Panc1 (cell line): ENCODE measurements at places on chromosomes 12 and 14. TPM values are rescaled to one million over a fixed set of nuclear protein-coding genes. Genes with fewer than 3 reads are reported as not detected.

RIMKLB gene
- 17.1 TPM for total RNA-seq

KRT5 gene
- total RNA-seq = not detected

ETV6 gene
- 17.2 TPM for total RNA-seq

MFAP5 gene
- total RNA-seq = not detected

SLC2A13 gene
- 12.1 TPM for total RNA-seq

ARHGAP9 gene
- total RNA-seq = 0.92 TPM

SDR9C7 gene
- not detected for total RNA-seq

PLEKHH1 gene
- total RNA-seq = 6.7 TPM

ESPL1 gene
- total RNA-seq = 54.6 TPM

LRP1-AS gene
- total RNA-seq = not detected

PRPH gene
- total RNA-seq = 0.39 TPM

DNA sequence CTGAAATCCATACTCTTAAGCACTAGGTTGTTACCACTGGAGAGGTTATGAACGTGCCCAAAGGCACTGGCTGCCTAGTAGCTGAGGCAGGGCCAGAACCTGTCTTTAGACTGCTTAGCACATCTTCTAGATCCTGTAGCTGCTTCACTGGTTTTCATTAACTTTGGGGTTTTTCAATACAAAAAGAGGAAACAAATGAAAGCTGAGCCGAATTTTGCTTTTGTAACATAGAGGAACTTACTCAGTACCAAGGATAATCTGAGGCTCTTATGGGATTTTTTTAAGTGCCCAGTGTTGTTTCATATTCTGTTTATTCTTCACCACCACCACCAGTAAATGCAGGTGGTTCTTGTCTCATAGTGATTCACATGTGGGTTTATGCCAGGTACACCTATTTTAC, 396.1 kb downstream of the RAD51B start:
- peak overlapping the region; percentile 61; the same call in 1 of the 2 replicates for H3K27ac ChIP-seq
- no peak for DNase-seq

DNA sequence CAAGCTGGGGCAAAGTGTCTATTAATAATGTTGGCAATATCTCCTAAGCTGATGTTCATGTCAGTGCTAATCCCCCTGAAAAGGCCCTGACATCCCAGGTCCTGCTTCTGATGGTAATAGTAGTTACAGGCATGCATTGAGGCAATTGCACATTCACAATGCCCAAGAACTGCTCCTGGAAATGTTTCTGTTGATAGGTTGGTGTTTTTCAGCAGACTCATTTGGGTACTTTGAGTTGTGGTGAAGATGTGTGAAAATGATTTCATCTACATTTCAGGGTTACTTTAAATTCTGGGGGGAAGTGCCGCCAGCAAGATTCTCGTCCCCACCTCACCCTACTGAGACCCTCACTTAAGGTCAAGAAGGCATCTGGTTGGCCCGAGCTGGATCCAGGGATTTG, 92.9 kb downstream of the BBS10 start:
- H3K27me3 ChIP-seq = no peaks in the 10 kb centered on the region
- no peaks in the 10 kb centered on the region for H3K36me3 ChIP-seq
- H3K4me3 ChIP-seq = no peak overlapping the region
- no peaks in the 10 kb centered on the region for H3K4me1 ChIP-seq
- no peak for DNase-seq

DNA sequence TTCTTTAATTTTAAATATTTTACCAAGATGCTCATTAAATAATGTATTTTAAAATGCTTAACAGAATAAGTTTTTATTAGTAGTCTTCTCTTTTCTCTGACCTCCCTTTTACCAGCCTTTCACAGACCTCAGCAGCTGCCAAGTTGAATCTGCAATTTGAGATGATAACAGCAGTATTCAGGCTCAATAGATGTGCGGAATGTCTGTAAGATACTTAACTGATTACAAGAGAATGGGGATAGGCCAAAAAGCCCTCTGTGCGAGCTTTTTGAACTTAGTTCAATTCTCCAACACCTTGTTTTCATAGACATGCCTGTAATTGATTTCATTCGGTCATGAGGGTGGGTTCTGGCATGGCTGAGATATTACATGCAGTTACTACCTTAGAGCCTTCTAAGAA, 277.2 kb downstream of the TMTC2 start:
- H3K27me3 ChIP-seq = no peaks in the 10 kb centered on the region
- H3K36me3 ChIP-seq = no peaks in the 10 kb centered on the region
- no peaks in the 10 kb centered on the region for H3K4me1 ChIP-seq
- H3K27ac ChIP-seq = no peak overlapping the region
- no peak for DNase-seq

- H3K27ac ChIP-seq = no peak overlapping the region
- H3K4me1 ChIP-seq = no peaks in the 10 kb centered on the region
- H3K27me3 ChIP-seq = no peaks in the 10 kb centered on the region
- no peak overlapping the region for H3K4me3 ChIP-seq
- DNase-seq = no peak
- no peaks in the 10 kb centered on the region for H3K36me3 ChIP-seq
These were observed 240.7 kb upstream of the PLEKHG7 start for GRCh38 chr12:92462049-92462448.

- H3K27me3 ChIP-seq = no peaks in the 10 kb centered on the region
- H3K4me1 ChIP-seq = no peaks in the 10 kb centered on the region
- H3K4me3 ChIP-seq = no peak overlapping the region
These were observed 23.7 kb upstream of the CLEC14A start for GRCh38 chr14:38279572-38279971.

- H3K36me3 ChIP-seq = no peaks in the 10 kb centered on the region
- no peaks in the 10 kb centered on the region for H3K4me1 ChIP-seq
- no peak overlapping the region for H3K27ac ChIP-seq
- H3K4me3 ChIP-seq = no peak overlapping the region
- no peaks in the 10 kb centered on the region; the same call in 1 of the 2 replicates for H3K27me3 ChIP-seq
These were observed 184.4 kb upstream of the CCND2 start for GRCh38 chr12:4089121-4089606.

DNA sequence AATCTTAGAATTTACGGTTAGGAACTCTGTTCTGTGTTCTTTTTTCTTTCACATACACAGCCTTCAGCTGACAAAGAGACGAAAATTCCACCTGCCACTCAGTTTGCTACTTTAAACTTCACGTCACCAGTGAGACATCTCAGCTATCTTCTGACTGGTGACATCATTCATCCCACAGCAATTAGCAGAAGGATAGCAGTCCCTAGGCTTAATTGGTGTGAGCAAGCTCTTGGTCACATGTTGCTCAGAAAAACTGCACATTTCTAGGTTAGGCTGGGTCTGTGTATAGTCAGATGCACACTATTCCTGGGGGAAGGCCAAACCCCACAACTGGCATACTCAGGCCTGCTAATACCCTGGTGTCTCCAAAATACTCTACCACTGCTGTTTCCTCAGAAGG, 23.9 kb downstream of the SLC7A7 start:
- no peaks in the 10 kb centered on the region for H3K4me1 ChIP-seq

DNA sequence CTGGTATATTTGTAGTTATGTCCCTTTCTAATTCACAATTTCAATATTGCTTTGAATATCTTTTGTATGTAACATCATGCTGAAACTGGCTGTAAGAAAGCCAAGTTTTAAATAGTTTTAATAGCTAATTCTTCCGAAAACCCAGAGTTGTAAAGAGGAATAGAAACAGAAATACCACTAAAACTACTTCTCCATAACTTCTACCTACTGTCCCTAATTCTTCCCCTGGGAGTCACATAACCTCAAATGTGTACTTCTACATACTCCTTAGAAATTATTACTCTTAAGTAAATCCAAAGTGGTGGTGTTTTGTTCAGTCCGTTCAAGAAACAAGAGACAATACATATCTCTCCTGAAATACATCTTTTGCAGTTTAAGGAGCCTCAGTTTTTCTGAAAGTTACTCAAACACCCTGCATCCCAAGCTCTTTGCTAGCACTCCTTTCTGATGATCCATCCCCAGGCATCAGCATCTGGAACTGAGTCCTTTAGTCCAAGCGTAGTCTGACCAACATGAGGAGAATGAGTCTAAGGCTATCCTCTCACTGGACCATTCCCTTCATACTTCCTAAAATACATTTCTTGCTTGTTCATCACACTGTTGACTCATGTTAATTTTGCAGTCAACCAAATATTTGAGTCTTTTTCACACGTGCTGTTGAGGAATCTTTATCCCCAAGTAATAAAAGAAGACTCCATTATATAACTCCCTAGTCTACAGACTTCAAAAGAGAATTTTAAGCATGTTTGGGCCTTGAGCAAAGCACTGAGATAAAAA, 214.3 kb upstream of the NUDT4 start:
- no peak overlapping the region for H3K27ac ChIP-seq
- peaks cover 8% of the 10 kb centered on the region; the same call in 1 of the 2 replicates for H3K27me3 ChIP-seq
- no peak overlapping the region for H3K4me3 ChIP-seq
- no peaks in the 10 kb centered on the region for H3K36me3 ChIP-seq

GRCh38 chr14:102095231-102095870, 8.5 kb upstream of the HSP90AA1 start:
- no peak for DNase-seq
- no peaks in the 10 kb centered on the region for H3K36me3 ChIP-seq
- no peak overlapping the region for H3K4me3 ChIP-seq
- H3K27ac ChIP-seq = no peak overlapping the region

DNA sequence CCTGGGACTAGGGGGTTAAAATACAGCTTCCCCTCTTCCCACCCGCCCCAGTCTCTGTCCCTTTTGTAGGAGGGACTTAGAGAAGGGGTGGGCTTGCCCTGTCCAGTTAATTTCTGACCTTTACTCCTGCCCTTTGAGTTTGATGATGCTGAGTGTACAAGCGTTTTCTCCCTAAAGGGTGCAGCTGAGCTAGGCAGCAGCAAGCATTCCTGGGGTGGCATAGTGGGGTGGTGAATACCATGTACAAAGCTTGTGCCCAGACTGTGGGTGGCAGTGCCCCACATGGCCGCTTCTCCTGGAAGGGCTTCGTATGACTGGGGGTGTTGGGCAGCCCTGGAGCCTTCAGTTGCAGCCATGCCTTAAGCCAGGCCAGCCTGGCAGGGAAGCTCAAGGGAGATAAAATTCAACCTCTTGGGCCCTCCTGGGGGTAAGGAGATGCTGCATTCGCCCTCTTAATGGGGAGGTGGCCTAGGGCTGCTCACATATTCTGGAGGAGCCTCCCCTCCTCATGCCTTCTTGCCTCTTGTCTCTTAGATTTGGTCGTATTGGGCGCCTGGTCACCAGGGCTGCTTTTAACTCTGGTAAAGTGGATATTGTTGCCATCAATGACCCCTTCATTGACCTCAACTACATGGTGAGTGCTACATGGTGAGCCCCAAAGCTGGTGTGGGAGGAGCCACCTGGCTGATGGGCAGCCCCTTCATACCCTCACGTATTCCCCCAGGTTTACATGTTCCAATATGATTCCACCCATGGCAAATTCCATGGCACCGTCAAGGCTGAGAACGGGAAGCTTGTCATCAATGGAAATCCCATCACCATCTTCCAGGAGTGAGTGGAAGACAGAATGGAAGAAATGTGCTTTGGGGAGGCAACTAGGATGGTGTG, 1.9 kb downstream of the GAPDH start:
- peaks cover 55% of the 10 kb centered on the region for H3K4me1 ChIP-seq
- H3K27ac ChIP-seq = peak overlapping the region; percentile 89
- DNase-seq = no peak

DNA sequence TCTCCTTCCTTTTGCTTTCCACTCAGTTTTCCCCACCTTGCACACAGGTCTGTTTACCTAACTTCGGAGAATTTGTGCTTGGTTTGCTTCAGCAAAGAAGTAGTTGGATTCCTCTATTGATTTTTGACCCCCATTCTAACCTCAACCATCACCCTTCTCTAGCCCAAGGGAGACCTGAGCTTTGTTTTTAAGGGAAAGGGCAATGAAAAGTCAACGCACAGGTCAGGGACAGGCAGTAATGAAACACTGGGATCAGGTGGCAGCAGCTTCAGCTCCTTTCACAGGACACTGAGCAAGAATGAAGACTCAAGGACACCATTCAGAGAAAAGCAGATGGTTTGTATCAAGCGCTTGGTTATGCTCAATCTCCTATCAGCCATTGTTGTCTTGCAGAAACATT, 46.9 kb upstream of the KRR1 start:
- H3K4me1 ChIP-seq = peaks cover 38% of the 10 kb centered on the region
- H3K4me3 ChIP-seq = no peak overlapping the region
- no peak for DNase-seq
- H3K27ac ChIP-seq = peak overlapping the region; percentile 68
- no peaks in the 10 kb centered on the region for H3K27me3 ChIP-seq
- H3K36me3 ChIP-seq = no peaks in the 10 kb centered on the region

DNA sequence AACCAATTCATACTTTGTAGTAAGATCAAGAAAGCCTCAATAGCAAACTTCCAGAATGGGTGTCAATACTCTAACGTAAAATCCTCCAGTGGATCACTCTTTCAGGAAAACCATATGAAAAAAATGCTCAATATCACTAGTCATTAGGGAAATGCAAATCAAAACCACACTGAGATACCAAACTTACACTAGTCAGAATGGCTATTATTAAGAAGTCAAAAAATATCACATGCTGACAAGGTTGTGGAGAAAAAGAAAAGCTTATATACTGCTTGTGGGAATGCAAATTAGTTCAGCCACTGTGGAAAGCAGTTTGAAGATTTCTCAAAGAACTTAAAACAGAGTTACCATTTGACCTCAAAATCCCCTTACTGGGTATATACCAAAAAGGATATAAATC, 49.5 kb upstream of the ATXN7L3B start:
- no peaks in the 10 kb centered on the region for H3K36me3 ChIP-seq
- no peaks in the 10 kb centered on the region for H3K27me3 ChIP-seq
- no peak for DNase-seq
- no peak overlapping the region for H3K27ac ChIP-seq
- no peak overlapping the region for H3K4me3 ChIP-seq
- no peaks in the 10 kb centered on the region for H3K4me1 ChIP-seq

- no peaks in the 10 kb centered on the region for H3K4me1 ChIP-seq
- H3K4me3 ChIP-seq = no peak overlapping the region
- no peak for DNase-seq
- no peaks in the 10 kb centered on the region for H3K36me3 ChIP-seq
- no peak overlapping the region for H3K27ac ChIP-seq
These were observed 61.6 kb downstream of the RAD51B start for GRCh38 chr14:67881225-67881624.

- no peaks in the 10 kb centered on the region for H3K4me1 ChIP-seq
- H3K36me3 ChIP-seq = no peaks in the 10 kb centered on the region
- DNase-seq = no peak
- no peak overlapping the region for H3K27ac ChIP-seq
- no peak overlapping the region for H3K4me3 ChIP-seq
These were observed 157.7 kb upstream of the TBX3 start for GRCh38 chr12:114841557-114842251.

GRCh38 chr12:72839696-72840095, 567.5 kb downstream of the TRHDE start:
- no peak overlapping the region for H3K4me3 ChIP-seq
- H3K36me3 ChIP-seq = no peaks in the 10 kb centered on the region
- no peak overlapping the region for H3K27ac ChIP-seq
- no peak for DNase-seq
- H3K27me3 ChIP-seq = no peaks in the 10 kb centered on the region
- no peaks in the 10 kb centered on the region for H3K4me1 ChIP-seq
